Thymus (tissue), 14 donors: ENCODE measurements at places on chromosomes 2 and 18. TPM values are rescaled to one million over a fixed set of nuclear protein-coding genes. Genes with fewer than 3 reads are reported as not detected.

- H3K27me3 ChIP-seq: no peaks in the 10 kb centered on the region
- DNase-seq: no peak
- H3K4me1 ChIP-seq: no peaks in the 10 kb centered on the region
- no peak overlapping the region for H3K4me3 ChIP-seq
- no peak overlapping the region for H3K27ac ChIP-seq
- no peaks in the 10 kb centered on the region for H3K36me3 ChIP-seq
These were observed 25.9 kb upstream of the IMPA2 start for GRCh38 chr18:11955239-11956029.

DNA sequence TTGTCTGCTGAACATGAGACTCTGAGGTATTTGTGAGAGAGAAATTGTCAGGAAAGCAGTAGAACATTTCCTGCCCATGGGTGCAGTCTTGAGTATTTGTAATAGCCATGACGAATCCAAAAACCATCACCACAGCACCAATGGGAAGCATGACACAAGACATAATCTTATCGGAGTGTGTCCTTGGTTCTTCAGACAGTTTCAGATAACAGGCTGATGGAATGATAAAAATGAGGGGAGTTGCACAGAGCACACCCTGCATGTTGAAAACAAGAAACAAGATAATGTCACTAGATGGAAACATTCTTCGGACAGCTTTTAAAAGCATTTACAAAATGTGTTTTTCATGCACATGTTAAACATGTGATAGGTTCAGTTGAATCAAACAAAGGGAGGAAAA lies 56.9 kb downstream of the SLC38A11 start:
- H3K4me1 ChIP-seq: peaks cover 4% of the 10 kb centered on the region
- no peak for DNase-seq
- no peak overlapping the region for H3K27ac ChIP-seq

DNA sequence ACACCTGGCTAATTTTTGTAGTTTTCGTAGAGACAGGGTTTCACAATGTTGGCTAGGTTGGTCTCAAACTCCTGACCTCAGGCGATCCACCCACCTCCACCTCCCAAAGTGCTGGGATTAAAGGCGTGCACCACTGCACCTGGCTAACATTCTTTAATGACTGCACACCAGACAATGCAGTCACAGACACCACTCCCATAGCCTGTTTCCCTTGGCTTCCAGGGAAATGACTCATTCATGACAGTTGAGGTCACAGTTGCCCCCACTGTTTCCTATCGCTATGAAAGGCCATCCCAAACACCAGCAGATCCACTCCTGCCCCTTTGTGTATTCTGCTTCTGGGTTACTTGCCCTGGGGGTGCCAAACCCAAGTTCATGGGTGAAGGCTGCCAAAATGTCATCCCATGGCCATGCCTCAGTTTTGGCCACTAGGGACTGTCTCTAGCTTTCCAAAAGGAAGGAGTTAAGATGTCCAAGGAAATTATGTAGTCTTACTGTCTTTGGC lies 8.7 kb downstream of the CHMP1B start:
- no peak overlapping the region for H3K4me3 ChIP-seq
- no peak for DNase-seq
- no peak overlapping the region for H3K27ac ChIP-seq
- H3K36me3 ChIP-seq: peaks cover 1% of the 10 kb centered on the region
- H3K27me3 ChIP-seq: no peaks in the 10 kb centered on the region

- H3K36me3 ChIP-seq: no peaks in the 10 kb centered on the region
- no peak for DNase-seq
- H3K27me3 ChIP-seq: no peaks in the 10 kb centered on the region
These were observed 20.8 kb upstream of the ATIC start for GRCh38 chr2:215290980-215291599.

GRCh38 chr18:62312851-62313250 lies 12.3 kb upstream of the TNFRSF11A start:
- no peaks in the 10 kb centered on the region for H3K4me1 ChIP-seq
- no peak for DNase-seq
- peaks cover 6% of the 10 kb centered on the region for H3K36me3 ChIP-seq
- no peaks in the 10 kb centered on the region for H3K27me3 ChIP-seq

GRCh38 chr18:36461551-36461987 lies 164.1 kb downstream of the FHOD3 start:
- no peak overlapping the region for H3K4me3 ChIP-seq
- no peaks in the 10 kb centered on the region for H3K4me1 ChIP-seq
- H3K27me3 ChIP-seq: no peaks in the 10 kb centered on the region
- no peaks in the 10 kb centered on the region for H3K36me3 ChIP-seq

- no peak for DNase-seq
- peaks cover 5% of the 10 kb centered on the region for H3K36me3 ChIP-seq
- H3K27ac ChIP-seq: no peak overlapping the region
- no peak overlapping the region for H3K4me3 ChIP-seq
- H3K4me1 ChIP-seq: no peaks in the 10 kb centered on the region
These were observed 49.7 kb downstream of the SCN7A start for GRCh38 chr2:166444306-166444705.

The COA5 gene
- 47.8 TPM for total RNA-seq

The RNF103 gene
- total RNA-seq: 9.7 TPM

The TRIM43 gene
- total RNA-seq: 0.66 TPM

The USP40 gene
- total RNA-seq: 16.1 TPM

The TBC1D8 gene
- 7.7 TPM for total RNA-seq

The UGT1A10 gene
- total RNA-seq: 0.09 TPM

The PRLH gene
- not detected for total RNA-seq
